ENCODE measurements at places on chromosomes 5 and 9.

DNA sequence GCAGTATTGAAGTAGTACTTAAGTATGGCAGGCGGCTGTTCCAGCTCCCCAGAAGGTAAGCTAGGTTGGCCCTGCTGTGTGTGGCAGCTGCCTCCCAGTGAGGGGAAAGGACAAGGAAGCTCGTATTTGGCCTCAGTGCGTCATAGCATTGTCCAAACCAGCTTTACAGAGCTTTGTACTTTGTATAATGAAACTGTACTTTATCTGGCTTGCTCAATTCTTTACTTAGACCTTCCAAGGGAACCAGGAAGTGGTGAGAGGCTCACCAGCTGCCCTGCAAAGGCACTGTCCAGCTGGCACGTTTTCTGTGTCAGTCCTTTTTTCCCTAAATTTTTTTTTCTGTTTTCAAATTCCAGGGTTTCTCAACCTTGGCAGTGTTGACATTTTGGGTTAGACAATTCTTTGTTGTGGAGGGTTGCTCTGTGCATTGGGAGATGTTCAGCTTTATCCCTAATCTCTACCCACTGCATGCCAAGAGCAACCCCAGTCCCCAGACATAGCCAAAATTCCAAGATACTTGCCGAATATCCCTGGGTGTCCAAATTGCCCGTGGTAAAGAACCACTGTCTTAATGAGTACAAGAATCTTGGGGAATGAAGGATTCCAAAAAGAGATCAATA lies 474.5 kb downstream of the LRRC70 start:
- no peak for DNase-seq

DNA sequence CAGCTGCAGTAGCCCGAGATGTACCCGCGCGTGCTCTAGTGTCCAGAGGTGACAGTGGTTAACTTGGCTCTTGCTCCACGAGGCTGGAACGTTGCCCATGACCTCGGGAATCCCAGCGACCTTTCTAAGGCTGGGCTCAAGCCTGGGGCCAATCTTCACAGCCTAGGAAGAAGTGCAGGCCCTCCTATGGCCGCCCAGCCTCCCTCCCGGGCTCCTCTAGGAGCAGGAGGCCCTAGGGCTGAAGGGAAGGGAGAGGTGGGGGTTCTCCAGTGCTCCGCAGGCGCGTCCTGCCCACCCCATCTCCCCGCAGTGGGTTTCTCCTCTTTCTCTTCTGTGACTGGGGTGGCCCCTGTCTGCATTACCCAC lies 13.3 kb downstream of the NR2F1 start:
- no peak for DNase-seq

GRCh38 chr5:118561971-118562370 lies 426.4 kb downstream of the DTWD2 start:
- DNase-seq: no peak

DNA sequence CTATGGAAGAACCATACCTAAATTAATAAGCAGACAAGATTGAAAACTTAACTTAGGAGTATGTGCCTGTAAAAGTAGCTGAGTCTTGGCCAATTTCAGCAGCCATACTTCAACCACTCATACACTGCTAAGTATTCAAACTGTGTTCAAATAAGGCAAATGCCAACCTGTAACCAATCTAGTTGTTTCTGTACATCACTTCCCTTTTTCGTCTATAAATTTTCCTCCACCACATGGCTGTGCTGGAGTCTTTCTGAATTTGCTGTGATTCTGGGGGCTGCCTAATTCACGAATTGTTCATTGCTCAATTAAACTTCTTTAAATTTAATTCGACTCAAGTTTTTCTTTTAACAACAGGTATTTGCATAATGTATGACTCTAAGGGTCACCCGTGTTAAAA lies 184.4 kb downstream of the PLK2 start:
- no peak for DNase-seq

GRCh38 chr9:97889941-97890887 lies 32.1 kb downstream of the TRMO start:
- peak; percentile 79 for DNase-seq
